Right kidney (tissue), 9 donors: ENCODE measurements at places on chromosomes 4 and X.

DNA sequence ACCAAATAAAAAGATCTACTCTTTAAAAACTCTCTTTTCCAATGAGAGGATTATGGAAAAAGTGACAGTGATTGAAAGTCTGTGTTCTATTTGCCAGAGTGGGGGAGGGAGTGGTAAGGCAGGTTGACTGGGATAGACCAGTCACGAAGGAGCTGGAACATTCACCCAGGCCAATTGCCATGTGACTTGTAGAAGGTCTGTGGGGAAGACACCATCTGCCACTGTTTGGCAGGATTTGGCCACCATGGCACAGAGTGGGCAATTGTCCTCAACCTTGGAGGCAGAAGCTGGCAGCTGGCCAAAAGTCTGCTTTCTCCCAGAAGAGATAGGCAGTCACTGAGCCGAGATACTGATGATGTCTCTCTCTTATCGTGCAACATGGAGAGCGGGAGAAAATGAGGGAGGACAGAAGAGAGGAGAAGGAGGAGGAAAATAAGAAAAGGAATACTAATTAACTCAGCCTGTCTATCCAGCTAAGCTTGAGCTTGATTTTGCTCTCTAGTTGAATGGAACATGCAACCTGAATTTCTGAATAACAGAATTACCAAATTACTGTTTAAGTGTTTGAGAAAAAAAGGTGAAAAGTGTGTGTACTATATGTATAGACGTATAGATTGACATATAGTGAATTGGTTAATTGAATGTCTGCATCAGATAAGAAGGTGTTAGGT is 267.1 kb downstream of the ARHGAP24 start:
- DNase-seq, result no peak

- no peak for DNase-seq
These were observed 1757.6 kb downstream of the ARAP2 start for GRCh38 chr4:34486461-34487363.

DNA sequence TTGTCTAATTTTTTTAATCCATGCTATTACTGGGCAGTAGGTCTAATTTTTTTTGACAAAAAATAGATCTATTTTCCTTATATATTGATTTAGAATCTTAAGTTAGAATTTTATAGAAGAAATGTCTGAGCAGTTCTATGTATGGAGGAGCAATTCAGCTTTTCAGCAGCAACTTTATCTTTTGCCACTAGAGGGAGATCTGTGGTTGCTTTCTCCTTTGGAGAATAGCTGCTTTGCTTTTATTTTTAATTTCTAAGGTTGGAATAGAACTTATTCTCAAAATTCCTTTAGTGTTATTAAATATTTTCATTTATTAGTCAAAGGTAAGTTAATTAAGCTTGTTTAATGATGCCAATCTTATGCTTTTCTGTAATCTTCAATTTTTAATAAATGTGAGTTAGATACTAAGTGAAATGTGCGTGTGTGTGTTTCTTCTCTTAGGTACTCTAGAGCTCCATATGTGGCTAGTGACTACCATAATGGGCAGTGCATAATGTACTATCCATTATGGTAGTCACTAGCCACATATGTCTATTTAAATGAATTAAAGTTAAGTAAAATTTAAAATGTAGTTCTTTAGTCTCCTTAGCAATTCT is 29.3 kb downstream of the FAM199X start:
- no peak for DNase-seq

GRCh38 chrX:32571579-32571978 is 639.8 kb downstream of the DMD start:
- no peak for DNase-seq

DNA sequence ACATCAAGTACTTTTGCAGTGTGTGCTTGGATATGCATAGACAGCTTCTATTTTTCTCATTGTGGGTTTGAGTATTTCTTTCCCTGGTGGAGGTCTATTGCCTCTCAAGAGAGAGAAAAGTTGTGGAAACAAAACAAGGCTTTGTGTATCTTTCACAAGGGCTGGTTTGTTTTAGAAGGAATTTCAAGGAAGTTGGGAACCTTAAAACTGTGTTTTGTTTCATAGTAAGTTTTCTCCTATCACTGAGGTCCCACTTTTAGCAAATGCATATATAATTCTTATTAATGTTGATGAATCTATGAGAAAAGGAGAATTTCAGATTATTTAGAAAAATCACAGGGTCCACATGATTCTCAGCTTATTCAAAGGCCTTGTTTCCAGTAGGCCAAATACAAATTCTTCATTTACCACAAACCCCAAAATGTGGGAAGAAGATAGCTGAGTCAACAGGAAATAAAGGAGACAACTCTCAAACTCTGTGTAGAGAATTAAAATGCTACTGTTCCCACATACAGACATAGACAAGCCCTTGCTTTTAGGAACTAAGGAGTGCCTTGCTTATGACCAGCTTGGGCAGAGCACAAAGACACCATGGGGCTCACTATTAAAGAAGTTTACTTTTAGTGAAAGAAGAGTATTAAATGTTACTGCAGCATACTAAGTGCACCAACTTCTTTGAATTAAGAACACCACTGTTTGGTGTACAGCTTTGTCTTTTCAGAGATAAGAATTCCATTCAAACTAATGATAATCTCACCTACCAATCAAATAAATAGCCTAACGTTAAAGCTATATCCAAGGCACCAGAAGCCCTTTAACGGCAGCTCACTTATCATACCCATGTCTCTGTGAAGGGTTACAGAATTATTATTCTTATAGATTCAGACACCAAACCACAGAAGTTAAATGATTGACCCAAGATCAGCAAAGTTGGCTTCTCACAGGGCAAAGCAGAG is 177.4 kb upstream of the LEF1 start:
- DNase-seq, result no peak

GRCh38 chr4:119498527-119498926 is 130.1 kb downstream of the PDE5A start:
- peak; percentile 39 for DNase-seq

- DNase-seq, result no peak
These were observed 23.5 kb downstream of the TMEM31 start for GRCh38 chrX:103734125-103734760.

- DNase-seq, result no peak
These were observed 20.8 kb upstream of the ABCG2 start for GRCh38 chr4:88179261-88179660.

- no peak for DNase-seq
These were observed 39.4 kb upstream of the AFAP1 start for GRCh38 chr4:7978907-7979651.

DNA sequence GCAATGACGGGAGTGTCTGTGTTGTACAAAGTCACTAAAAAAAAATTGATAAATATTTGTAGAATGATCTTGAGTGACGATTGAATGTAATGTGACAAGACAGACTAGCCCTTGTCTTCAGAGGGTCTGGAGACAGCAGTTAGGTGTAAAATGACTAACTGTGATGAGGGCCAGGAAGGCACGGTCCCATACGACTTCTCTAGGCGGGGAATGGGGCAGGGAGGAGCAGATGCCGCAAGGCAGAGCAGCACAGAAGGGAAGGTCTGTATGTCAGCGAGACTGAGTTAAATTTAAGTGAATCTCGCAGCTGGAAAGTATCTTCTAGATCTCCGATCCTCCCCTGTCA is 405 bp downstream of the CENPE start:
- no peak for DNase-seq

- DNase-seq, result no peak
These were observed 350.1 kb downstream of the C4orf33 start for GRCh38 chr4:129446074-129446473.

DNA sequence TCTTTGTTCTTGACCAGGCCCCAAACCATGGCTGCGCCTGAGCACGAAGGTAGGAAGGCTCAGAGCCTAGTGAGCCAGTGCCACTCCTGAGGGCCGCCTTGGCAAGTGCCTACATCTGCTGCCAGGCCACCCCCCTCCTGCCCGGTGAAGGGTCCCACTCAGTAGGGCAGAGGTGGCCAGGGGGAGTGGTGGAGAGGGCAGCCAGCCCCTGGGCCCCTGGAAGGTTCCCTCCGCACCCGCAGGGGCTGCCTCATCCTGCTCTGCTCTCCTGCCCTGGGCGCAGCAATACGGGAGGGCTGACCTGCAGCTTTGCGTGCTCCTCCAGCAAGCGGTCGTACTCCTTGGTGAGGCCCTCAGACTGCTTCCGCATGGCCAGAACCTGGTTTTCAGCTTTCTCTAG is 14.0 kb downstream of the SLC6A8 start:
- no peak for DNase-seq

DNA sequence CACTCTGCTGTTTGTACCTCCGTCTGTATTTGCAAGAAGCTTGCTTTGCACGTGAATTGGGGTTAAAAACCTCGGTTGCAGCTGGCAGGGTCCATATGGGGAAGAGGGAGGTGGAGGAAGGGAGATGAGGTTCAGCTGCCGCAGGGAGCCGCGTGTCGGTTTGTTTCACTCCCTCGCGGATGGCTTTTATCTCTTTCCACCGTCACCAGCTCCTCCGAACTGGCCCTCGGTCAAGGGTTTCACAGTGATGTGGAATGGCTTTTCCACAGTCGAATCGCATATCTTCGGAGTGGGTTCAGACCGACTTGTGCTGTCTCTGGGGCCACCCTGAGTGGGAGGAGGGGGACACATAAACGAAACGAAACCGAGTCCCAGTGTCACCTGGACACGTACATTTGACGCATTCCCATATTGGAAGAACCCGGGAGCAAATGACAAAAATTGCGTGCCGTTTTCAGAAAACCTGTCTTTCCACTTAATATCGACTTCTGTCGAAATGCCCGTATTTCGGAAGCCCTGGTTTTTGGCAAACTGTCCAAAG is 929 bp downstream of the ZBTB33 start:
- DNase-seq, result peak; percentile 56

DNA sequence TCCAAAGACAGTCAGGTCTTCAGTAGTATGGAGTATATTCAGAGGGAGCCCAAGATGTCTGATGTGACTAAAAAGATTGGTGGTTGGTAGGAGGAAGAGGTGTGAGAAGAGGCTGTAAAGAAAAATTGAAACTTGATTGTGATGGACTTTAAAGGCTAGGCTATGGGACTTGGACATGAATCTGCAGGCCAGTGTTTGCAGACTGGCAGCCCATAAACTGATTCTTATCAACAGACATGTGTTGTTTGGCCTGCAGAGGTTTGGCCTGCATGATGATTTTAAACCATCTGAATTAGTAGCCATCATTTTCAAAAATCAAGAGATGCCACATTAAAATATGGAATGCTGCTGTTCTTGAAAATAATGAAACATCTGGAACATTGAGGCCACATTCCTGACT is 5.4 kb upstream of the AR start:
- DNase-seq, result no peak

DNA sequence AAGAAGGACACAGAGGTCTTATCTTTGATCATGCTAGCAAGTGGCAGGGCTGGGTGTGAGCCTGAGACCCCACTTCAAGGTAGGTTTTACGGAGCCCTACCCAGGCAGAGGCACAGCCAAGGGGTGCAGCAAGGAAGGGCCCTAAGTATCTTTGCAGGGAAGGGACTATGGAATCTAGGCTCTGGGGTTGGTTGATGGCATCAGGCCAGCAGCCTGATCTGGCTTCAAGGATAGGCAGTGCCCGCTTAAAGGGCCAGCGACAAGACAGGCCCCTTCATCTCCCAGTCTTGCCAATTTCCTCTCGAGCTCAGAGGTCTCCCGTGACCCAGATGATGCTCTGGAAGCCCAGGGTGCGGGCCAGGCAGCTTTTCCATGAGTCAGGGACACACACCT is 5.8 kb downstream of the ABLIM2 start:
- DNase-seq, result no peak

GRCh38 chr4:3874525-3875110 is 108.4 kb downstream of the ADRA2C start:
- DNase-seq, result no peak

DNA sequence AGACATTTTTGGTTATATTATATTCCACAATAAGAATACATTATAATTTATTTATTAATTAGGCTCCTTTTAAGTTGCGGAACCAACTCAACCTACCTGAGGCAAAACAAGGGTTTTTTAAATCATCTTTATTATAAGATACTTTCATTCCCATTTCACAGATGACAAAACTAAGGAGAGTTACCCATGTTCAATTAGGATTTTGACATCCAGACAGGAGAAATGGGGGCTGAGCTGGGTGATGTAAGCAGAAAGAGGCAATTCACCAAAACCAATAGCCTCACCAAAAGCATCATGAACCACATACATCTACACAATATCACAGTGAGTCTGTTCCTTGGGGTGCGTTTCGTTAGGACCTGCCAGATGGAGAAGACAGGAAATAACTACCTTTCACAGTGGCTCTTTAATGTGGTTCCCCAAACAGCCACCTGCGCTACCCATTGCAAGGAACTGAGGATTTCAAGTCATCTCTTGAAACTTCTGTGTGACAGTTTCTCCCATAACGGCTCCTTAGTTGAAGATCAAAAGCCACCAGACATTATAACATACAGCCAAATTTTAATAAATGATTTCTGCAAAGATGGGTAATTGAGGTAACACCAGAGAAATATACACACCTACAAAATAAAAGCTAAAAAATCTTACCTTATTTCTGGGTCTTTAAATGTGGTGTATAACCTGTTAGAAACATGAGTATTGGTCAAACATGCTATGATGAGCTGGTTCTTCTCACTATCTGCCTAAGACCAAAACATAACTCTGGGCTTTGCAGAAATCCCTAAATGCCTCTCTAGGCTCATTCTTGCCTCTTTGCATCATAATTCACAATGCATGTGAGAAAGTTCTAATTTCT is 190.6 kb upstream of the LEF1 start:
- no peak for DNase-seq

GRCh38 chrX:123675154-123675553 is 57.7 kb downstream of the THOC2 start:
- no peak for DNase-seq

DNA sequence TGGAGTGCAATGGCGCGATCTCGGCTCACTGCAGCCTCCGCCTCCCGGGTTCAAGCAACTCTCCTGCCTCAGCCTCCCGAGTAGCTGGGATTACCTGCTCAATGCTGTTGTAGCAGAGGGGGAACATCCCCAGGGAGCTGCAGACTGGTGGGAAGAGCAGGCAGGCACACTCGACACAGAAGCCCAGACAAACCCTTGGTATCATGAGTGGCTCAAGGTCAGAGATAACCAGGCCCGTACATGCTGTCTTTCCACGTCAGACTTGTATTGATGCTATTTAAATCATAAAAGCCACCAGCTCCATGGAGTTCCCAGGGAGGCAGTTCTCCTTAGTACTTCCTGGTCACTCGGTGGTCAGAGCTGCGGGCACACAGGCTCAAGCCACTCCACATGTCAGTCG is 33.2 kb downstream of the TRIML2 start:
- DNase-seq, result no peak

DNA sequence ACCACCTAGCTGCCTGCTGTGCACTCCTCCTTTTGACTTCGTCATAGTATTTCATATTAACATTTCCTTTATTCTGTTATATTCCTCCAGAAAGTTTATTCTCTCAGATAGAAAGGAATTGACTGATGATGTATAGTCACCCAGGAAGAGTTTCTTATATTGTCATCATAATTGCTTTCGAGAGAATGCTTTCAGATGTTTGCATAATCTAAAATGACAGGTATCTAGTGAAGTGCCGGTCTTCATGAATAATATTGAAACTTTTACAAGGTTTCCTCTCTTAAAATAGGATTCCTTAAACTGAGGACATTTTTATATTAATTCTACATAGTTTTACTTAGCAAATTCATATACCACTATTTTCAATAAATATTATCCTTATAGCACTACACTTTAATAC is 10.1 kb downstream of the SEC24D start:
- DNase-seq, result no peak

GRCh38 chr4:48266781-48267180 is 2.9 kb downstream of the TEC start:
- no peak for DNase-seq
